SK-N-DZ (cell line): ENCODE measurements at places on chromosomes 4 and X.

DNA sequence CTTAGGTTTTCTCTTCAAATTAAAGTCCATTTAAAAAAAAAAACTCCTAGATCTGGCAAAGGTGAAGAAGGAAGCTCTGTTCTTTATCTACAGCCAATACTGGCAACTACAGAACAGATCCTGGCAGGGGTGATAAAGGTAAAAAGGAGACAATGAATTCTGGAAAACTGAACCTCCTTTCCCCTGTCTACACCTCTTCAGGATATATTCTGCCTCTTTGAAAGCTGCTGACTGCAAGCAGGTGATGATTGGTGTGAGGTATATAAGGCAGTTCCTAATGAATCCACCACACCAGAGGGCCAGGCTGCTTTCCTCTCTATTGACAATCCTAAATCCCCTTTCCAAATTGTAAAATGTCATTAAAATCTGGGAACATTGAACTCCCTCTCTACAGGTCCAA lies 370.1 kb downstream of the PPP3CA start:
- no peak for DNase-seq

- DNase-seq = no peak
These were observed 370.5 kb upstream of the ANXA10 start for GRCh38 chr4:167721617-167722486.

DNA sequence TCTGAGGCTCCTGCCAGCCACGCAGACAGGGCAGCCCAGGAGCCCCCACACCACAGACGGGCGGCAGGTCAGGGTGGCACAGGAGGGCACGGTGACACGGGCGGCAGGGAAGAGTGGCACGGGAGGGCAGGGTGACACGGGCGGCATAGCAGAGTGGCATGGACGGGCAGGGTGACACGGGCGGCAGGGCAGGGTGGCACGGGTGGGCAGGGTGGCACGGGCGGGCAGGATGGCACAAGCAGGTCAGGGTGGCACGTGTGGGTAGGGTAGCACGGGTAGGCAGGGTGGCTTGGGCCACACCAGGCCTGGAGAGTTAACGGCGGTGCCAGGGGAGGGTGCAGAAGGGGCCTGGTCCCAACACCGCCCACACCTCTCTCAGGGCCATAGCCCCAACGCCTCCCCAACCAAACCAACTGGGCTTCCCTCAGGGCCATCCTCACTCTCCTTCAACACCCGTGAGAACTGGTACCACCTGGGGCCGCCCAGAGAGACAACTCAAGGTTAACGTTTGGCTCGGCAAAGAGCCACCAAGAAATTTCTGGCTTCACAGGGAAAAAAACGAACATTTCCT lies 3.4 kb downstream of the CTBP1 start:
- DNase-seq = no peak

GRCh38 chr4:71396382-71396781 lies 57.6 kb downstream of the SLC4A4 start:
- DNase-seq = no peak

DNA sequence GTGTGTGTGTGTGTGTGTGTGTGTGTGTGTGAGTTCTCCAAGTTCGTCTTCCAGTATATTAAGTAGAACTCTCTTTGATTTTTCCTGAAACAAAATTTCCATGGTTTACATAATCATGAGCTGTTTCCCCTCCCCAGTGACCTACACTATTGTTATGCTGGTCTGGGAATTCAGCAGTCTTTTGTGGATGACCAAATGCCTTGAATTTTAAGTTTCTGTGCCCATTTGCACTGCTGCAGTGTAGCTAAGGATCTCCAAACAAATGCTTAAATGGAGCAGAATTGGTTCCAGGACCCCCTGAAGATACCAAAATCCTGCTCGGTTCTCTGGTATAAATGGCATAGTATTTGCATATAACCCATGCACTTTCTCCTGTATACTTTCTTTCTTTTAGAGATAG lies 77.2 kb upstream of the SLC34A2 start:
- DNase-seq = no peak

DNA sequence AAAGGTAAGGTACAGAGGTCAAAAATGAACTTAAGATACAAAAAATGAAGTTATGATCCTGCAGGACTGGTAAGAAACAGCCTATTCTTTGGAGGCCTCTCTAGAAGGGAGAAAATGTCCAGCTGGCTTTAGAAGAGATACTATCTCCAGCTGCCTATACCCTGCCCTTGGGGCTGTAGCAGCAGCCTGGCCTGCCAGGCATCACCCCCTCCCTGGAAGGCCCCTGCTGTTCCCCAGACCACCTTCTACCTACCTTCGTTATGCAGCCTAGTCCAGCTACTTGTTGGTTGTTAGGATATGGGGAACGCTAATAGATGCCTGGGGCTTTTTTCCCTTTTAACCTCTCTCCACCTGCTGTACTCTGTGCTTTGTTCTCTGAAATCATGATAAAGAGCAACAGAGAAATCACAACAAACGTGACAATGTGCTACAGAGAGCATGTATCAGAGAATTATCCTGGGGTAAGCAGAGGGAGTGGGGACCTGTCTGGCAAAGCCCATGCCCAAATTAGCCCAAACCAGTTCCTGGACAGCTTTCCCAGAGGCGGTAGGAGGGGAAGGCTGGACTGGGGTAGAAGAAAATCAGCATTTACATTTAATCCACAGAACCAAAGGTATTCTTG lies 34.5 kb downstream of the FRMD7 start:
- DNase-seq = peak; percentile 28

DNA sequence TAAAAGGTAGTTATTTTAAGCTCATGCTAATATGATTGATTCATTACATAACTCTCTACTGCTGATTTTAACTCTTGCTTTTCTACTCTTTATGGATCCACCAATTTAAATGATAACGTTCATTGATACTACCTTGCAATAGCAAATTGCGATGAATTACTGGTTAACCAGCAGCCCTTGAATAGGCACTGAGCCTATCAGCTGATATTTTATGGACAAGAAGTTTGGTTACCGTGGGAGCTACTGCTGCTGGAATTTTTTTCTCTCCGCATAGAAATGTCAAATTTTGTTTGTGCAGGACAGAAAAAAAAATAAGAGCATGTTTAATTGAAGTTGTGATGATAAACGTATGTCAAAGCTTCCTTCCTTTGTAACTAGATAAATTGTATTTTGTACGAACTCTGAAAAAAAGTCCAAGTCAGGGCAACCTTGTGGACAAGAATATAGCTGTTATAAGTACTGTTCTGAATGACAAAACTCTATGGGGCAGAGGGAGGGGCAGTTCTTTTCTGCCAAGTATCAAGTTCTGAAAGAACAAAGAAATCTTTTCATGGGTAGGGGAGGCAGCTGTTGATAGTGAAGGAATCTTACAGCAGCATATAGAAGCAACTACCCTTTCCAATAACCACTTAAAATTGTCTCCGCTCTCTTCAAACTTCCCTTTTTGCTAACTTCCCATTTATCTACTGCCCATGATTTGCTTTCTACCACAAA lies 434.9 kb upstream of the PABPC4L start:
- no peak for DNase-seq

- no peak for DNase-seq
These were observed 103.3 kb downstream of the THOC2 start for GRCh38 chrX:123629502-123629901.

GRCh38 chr4:113170805-113171468 lies 121.5 kb downstream of the ANK2 start:
- peak; percentile 2 for DNase-seq

- no peak for DNase-seq
These were observed 775.9 kb downstream of the CENPC start for GRCh38 chr4:66769441-66769840.

DNA sequence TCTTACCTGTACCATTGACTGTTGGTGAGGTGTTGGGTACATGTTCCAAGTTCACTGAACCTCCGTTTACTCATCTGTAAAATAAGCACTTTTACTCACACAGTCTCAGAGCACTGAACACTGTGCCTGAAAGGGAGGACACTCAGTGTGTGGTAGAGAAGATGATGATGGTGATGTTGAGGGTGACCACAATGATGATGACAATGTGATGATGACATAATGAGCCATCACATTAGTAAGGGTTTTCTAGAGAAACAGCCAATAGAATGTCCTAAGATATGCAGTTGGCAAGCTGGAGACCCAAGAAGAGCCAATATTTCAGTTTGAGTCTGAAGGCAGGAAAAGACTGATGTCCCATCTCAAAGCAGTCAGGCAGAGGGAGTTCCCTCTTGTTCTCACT lies 315.4 kb upstream of the IGFBP7 start:
- DNase-seq = no peak

DNA sequence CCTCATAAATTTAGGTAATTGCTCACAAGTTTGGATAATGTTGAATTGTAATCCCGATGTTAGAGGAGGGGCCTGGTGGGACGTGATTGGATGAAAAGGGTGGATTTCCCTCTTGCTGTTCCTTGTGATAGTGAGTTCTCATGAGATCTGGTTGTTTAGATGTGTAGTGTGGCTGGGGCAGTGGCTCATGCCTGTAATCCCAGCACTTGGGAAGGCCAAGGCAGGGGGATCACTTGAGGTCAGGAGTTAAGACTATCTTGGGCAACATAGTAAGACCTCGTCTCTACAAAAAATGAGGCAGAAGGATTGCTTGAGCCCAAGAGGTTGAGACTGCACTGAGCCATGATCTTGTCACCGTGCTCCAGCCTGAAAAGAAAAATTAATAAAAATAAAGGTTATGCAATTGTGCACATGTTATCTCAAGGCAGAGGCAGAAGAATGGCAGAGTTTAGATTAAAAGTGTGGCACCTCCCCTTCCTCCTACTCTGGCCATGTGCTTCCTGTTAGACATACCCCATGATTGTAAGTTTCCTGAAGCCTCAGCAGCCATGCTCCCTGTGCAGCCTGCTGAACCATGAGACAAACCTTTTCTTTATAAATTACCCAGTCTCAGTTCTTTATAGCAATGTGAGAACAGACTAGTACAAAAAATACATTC lies 36.5 kb downstream of the ERVMER34-1 start:
- no peak for DNase-seq

GRCh38 chr4:76974150-76974549 lies 24.6 kb downstream of the SEPTIN11 start:
- DNase-seq = no peak

- DNase-seq = peak; percentile 80
These were observed 159.9 kb downstream of the MGST2 start for GRCh38 chr4:139825523-139826014.

GRCh38 chrX:19174401-19175025 lies 52.2 kb upstream of the ADGRG2 start:
- DNase-seq = no peak

- DNase-seq = no peak
These were observed 129.0 kb downstream of the PLS3 start for GRCh38 chrX:115689931-115690330.

DNA sequence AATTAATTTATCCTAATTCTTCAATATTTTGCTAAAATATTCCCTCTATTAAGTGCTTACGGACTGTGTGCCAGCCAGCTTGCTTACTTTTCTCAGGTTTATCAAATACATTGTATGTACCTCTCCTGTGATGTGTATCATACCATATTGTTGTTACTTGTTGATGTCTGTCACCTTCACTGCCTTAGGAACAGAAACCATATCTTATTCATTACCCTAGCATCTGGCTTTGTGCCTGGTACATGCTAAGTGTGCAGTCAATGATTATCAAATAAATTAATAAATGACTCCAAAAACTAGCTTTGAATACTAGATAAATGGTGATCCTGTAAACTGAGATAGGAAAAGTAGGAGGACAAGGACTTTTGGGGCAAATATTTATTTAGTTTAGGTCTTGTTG lies 6.9 kb downstream of the CLCN3 start:
- no peak for DNase-seq

DNA sequence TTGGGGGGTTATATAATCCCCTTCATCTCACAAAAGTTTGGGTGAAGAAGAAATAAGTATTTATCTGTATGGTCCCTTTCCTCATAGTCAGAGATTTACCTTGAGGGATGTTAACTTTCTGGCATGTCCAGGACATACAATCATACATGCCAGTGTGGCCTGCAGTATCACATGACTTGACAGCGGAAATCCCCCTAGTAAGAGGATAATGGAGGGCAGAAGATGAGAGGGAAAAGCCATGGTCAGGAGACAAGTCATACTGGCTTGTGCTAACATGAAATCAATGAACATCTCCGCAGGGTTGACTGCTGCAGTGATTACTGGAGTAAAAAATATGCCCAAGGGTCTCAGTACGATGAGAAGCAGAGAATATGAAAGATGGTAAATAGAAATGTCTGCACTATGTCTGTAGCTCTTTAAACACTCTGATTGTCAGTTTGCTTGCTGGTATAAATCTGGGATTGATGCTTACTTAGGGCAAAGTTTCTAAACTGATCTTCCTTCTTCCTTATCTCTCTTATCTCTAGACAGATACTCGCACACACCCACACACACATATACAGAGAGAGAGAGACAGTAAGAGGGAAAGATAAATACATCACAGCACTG lies 1385.6 kb upstream of the ADGRL3 start:
- DNase-seq = peak; percentile 67

DNA sequence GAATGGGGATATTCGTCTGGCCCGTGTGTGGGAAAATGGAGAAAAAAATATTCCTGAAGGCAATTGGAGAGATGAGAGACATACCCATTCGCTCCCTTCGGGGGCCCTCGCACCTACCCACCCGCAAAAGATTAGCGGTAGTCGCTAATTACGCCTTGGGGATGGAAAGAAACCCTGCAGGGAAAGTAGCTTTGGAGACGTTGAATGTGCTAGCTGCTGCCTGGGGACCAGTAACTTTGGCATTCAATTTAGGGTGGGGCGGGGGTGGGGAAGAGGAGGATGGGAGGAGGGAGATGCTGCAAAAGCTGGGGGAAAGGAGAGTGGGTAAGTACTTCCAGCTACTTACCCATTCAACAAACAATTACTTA lies 407 bp upstream of the ZC4H2 start:
- DNase-seq = no peak

- no peak for DNase-seq
These were observed 3.5 kb upstream of the TIMP1 start for GRCh38 chrX:47578692-47579091.

DNA sequence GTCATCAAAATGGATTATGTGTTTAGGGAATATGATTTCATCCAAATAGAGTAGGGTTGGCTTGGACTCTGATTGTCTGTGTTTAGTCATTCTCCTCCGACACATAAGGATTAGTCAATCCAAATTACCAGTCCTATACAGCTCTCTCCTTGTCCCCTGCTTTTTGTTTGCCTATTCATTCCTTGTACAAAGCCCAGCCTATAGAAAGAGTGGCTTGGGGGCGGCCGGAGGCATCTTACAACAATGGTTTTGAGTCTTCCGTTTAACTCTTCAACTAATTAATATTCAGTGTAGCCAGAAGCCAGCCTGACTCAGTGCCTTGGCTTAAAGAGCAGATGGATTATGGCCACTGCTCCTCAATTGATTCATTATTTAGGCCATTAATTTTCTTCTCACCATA lies 796.6 kb upstream of the POU3F4 start:
- DNase-seq = no peak

GRCh38 chrX:13506574-13506973 lies 62.8 kb upstream of the EGFL6 start:
- DNase-seq = peak; percentile 23

GRCh38 chr4:158597879-158598596 lies 73.6 kb downstream of the C4orf46 start:
- no peak for DNase-seq

- DNase-seq = no peak
These were observed 467.0 kb upstream of the DIPK2B start for GRCh38 chrX:45667666-45668065.

DNA sequence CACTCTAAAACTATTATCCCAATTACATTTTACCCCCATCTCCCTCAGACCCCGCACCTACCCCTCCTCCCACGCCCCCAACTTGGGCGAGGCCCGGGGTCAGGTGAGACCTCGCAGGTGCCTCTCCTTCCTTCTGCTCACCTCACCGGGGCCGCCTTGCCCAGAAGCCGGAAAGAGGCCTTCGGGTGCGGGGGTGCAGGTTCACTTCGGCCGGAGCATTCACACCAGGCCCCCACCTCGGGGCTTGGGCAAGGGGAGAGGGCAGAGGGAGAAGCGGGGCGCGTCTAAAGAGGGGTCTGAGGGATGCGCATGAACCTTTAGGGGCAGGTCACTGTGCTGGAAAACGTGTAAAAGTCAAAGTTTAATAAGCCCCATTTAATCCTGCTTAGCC lies 427 bp downstream of the ZNF182 start:
- no peak for DNase-seq
